Stimulated activated CD4-positive, alpha-beta T cell treated with anti-CD3 and anti-CD28 coated beads, Interleukin-15, amount 100 ng/mL, for 1 hour (primary cell): ENCODE measurements at places on chromosomes 6 and 20.

DNA sequence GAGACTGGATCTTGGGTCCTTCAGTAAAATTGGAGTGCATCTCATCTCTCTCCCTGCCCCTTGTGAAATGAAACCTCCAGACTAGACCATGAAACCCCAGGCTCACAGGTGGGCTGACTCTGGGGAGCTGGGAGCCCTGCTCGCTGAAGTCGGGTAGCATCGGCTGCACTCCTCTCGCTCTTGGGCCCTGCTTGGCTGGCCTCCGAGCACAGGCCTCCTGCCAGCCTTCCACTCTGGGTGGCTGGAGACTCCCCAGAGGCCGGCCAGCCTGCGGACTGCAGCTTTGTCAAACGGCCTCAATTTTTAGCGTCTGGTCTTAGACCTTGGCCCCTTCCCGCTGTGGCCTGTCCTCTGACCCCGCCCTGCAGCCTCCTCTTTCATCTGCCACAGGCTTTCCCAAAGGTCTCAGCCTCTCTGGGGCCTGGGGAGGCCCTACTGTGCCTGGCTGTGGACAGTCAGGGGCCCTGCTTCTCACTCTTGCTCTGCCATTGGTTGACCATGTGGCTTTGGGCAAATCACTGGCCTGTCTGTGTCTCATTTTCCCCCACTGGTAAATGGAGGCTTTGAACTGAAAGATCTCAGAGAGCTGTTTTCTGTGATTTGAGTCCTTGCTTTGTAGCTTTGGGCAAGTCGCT is 45.1 kb downstream of the SRC start:
- no peak for DNase-seq

GRCh38 chr20:57774111-57774880 is 64.5 kb upstream of the PMEPA1 start:
- DNase-seq, result no peak

GRCh38 chr6:20778459-20778858 is 244.2 kb downstream of the CDKAL1 start:
- no peak for DNase-seq

GRCh38 chr6:2471472-2471871 is 226.1 kb upstream of the GMDS start:
- no peak for DNase-seq

GRCh38 chr6:14502551-14502950 is 385.0 kb downstream of the CD83 start:
- no peak for DNase-seq

GRCh38 chr20:36548704-36549627 is 7.6 kb downstream of the MYL9 start:
- no peak for DNase-seq

GRCh38 chr20:20609522-20609921 is 102.9 kb downstream of the RALGAPA2 start:
- DNase-seq, result no peak

- DNase-seq, result no peak
These were observed 191.6 kb upstream of the SUPT3H start for GRCh38 chr6:45569210-45569945.

- DNase-seq, result no peak
These were observed 32.8 kb downstream of the PPP1R16B start for GRCh38 chr20:38838326-38838725.

DNA sequence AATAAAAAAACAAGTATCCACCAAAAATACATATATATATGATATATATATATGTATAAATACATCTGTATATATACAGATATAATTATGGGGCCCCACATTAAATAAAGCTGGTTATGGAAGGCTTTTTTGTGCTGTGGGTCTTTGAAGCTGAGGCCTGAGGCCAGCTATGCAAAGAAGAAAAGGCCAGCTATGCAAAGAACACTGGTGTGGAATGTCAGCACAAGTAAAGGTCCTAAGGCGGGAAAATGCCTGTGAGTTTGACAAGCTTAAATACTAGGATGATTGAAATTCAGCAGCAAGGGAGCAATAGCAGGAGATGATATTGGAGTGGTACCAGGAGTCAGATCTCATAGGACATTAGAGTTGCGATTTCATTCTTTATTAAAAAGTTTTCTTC is 25.2 kb downstream of the ADGRF1 start:
- no peak for DNase-seq

DNA sequence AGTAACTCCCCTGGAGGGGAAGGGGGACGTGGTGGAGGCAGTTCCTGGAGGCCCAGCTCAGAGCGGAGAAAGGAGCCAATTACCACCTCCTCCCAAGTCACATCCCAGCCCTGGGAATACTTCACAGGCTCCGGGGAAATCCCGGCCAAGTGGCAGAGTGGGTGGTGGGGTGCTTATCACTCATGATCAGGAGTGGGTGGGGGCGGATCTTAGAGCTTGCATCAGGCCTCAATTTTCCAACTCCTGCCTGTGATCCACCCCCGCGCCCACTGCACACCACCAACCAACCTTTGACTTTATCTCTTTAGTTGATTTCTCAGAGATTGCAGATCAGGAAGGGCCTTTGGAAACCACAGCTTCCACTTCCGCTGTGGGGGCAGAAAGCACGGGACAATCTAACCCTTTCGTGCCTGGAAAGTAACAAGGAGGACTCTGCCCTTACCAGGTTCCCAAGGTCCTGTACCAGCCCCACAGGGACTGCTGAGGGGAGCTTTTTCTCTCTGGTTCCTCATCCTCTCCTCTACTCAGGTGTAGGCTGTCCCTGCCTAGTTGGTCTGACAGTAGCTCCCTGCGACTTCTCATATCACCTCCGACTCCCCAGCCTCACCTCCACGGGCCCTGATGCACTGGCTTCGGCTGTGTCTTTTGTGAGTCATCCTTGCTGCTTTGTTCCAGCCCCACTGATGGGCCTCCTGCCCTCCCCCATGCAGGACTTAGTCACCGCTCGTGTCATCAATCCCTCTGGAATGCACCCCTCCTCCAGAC is 24.9 kb upstream of the IER3 start:
- DNase-seq, result peak; percentile 54

- DNase-seq, result no peak
These were observed 381 bp upstream of the BICRAL start for GRCh38 chr6:42781546-42781795.

- DNase-seq, result no peak
These were observed 139.1 kb upstream of the DTNBP1 start for GRCh38 chr6:15801912-15802311.

DNA sequence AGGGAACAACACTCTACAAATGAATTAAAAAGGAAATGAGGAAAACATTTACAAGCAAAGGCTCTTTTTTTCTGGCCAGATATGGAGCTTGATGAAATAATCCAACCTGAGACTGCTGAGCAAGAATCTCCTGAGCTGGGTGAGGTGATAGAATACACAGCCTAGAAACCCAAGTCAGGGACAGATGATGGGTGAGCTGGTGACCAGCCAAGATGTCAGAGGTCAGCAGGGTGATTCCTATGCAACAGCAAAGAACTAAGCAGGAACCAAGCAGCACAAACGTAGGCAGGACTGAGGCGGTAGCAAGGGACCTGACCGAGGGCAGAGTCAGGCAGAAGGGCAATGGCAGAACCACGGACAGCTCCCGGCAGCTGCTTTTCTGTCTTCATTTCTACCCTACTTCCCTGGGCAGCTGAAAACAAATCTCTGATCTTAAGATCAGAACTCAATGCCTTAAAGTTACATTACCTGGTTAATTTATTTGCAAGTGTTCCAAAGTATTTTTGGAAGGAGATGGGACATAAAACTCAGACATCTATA is 75.1 kb downstream of the CDC40 start:
- DNase-seq, result no peak

DNA sequence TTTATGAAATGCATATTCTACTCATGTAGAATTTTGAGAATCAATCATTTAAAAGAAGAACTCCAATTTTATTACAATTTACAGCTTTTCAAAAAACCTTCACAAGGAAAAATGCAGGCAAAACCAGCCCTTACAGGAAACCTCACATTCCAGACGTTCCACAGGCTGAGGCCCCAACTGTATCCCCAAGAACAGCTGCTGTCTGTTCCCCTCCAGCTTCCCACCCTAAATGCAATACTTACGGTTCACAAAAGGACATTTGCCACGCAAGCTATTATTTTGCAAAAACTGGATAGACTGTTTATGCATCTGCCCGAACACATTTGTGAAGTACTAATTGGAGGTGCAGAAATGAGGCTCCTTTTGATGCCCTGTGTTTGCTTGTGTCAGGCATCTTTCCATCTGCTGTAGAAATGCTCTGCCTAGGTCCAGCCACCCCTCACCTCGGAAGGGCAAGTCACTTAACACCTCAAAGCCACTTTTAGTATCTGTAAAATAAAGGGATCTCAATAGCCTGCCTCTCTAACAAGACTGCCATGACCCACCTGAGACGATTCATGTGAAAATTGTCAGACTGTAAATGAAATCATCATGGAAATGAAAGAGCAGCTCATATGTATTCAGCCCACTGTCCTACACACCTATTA is 26.5 kb downstream of the PDE10A start:
- no peak for DNase-seq

GRCh38 chr6:2353412-2354137 is 108.2 kb upstream of the GMDS start:
- no peak for DNase-seq

DNA sequence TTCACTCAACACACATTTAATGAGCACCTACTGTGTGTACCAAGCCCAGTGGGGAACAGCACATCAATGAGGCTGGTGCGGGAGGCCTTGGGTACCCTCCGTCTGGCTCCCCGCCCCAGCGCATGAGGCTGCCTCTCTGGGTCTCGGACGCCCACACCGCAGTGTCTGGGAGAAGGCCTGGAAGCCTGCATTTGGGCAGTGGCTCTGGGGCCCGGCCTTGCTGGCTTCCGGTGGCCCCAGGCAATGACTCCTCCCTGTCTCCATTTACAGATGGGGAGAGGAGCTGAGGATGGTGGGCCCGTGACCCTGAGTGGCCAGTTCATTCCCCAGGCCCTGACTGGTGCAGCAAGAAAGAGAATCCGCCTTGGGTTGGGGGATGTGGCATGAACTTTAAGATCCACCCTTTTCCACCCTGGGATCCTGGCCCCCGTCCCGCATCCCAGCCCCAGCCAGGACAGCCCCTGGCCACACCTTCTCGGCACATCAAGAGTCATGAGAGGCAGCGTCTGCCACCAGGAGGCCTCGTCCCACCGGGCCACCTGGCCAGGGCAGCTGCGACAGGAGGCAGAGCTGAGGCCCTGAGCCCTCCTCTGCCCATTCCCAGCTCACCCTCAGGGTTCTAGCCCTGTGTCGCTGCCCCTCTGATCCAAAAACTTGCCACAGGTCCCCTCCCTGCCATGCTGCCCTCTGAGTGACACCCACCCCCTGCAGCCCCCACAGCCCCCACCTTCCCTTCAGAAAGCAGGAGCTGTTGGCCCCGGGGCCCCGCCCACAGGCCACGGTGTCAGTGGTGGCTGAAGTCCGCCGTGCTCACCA is 17.5 kb upstream of the MRGBP start:
- no peak for DNase-seq

DNA sequence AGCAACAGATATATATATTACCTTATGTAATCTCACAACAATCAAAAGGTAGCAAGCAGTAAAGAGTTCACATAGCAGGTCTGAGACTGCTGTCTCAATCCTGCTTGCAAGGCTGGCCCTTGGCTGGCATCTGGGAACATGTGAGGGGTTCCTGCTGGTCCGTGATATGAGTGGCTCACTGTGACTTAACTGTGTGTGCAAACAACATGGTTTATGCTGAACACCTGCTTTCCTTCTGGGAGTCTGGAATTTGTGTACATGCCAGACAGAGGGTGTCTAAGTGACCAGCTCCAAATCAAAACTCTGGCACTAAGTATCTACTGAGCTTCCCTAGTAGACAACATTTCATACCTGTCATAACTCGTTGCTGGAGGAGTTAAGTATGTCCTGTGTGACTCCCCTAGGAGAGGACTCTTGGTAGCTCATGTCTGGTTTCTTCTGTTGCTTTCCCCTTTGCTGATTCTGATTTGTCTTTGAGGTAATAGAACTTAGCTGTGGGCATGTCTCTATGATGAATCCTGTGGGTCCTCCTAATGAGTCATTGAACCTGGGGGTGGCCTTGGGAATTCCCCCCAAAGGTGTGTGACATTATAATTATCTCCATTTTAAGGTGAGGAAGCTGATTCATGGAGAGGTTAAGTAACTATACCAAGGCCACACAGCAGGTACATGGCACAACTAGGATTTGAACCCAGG is 131.6 kb upstream of the NEDD9 start:
- DNase-seq, result no peak
